ENCODE measurements at places on chromosomes 13 and 19.
A peak's percentile ranks its signal among the peaks of the same experiment; 100 is the strongest.

DNA sequence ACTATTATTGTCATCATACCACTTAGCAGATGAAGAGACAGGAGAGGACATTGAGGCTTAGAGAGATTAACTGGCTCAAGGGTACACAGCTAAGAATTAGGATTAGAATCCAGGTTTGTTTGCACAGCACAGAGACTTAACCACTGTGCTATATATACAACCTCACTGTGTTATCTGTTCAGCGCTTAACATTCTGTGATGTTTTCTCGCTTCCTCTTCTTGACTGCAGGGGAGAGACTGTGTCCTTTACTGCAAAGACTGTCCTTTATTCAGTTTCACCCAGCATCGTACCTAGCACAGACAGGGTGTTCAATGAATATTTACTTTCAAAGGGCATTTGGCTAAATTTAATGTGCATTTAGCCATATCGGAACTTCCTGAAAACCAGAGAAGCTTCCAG is 54.9 kb upstream of the PCDH8 start:
- DNase-seq = no peak

GRCh38 chr19:14198384-14199376 is 7.3 kb downstream of the ADGRL1 start:
- DNase-seq = no peak

- no peak for DNase-seq
Measured at GRCh38 chr13:39245688-39246087, 207.4 kb downstream of the NHLRC3 start.

DNA sequence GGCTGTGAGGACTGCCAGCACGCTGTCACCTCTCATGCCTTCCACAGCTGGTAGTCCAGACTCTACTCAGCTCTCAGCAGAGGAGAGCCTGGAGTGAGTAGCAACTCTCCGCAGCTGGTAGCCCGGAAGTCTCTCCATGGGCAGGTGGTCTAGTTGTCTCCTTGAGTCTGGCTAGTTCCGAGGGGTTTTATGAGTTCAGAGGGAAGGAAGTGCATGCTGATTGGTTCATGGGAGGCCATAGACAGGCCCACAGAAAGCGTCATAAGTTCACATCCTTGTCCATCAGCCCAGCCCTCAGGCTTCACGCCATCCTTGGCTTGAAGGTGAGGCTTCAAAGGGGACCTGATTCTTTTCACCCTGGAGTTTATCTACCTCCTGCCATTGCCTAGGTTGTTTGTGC is 2662.4 kb upstream of the PCDH20 start:
- DNase-seq = no peak

GRCh38 chr13:45064889-45065288 is 55.4 kb upstream of the GTF2F2 start:
- DNase-seq = no peak

DNA sequence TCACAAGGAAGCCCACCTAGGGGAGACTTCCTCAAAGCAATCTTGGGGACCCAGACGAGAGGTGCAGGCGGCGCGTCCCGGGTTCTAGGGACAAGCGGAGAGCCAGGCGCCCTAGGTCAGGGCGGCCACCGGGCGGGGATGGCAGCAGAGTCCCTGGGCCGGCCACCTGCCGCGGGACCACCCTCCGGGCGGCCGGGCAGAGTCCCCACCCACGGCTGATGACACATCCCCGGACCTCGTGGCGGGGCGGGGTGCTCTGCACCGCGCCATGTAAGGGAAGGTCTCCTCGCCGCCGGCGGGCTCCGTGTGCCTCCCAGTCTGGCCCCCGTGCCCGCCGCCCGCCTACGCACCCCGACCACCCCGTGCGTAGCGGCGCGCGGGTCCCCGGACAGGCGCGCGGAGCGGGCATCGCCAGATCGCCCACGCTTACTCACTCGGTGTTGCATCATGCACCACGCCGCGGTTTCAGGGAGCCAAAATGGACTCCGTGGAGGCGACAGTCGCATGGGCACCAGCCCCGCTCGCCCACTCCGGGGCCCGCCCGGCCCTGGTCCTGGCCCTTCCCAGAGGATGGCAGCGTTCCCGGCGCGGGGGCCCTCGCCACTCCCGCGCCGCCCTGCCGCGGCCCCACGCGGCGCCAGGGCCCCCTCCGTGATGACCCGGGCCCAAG is 643 bp downstream of the SLC7A1 start:
- DNase-seq = no peak

DNA sequence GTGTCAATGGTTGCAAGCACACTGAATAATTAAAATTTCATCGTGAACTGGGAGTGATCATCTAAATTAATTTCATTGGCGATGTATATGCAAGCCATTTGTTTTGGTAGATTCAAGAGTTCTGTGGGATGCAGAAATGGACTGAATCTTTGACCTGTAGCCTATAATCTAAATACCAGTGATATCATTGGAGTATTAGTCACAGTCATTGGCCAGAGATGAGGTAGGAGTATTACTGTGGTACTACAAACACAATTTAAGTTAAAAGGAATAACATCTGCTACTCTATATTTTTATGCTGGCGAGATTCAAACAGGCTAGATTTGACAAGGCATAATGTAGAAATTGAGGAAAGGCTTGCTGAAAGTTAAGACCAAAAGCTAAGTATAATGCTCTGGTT is 14.0 kb downstream of the FRY start:
- no peak for DNase-seq

DNA sequence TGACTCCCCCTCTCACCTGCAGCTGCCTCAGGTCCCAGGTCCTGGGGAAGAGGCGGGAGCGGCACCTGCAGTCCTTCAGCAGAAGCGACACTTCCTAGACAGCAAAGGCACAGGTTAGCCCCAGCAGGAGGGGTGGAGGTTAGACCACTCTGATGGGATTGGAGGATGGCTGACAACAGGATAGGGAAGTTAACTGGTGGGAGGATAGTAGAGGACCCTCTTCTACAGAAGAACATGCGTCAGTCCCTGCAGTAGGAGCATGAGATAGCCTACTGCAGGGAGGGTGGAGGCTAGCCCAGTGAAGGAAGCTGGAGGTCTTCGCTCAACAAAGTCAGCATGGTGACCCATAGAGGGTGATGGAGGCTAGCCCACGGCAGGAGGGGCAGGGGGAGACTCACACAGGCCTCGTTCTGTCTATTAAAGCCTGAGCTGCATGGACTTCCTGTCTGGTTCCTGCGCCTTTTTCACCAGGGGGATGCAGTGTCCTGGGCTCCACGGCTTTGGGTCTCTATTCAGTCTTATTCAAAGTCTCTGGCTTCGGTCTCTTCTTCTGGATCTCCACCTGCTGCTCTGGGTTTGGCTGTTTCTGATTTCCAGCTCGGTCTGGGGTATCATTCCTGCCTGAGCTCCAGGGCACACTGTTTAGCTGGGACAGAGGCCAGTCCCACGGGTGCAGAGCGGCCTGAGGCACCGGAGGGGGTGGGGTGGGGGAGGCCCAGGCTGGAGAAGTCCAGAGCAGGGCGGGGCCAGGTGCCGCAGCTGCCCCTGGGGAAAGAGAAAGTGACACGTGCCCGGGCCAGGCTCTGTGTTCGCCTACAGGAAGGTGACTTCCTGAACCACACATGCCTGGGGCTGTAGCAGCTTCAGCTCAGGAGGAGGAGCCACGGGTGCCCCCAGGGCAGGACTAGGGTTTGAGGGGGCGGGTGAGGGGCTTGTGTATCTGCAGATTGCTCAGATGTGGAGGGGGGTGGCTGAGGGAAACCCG is 7.3 kb downstream of the IFNL3 start:
- no peak for DNase-seq

- no peak for DNase-seq
Measured at GRCh38 chr13:111175935-111176334, 60.8 kb downstream of the ARHGEF7 start.

DNA sequence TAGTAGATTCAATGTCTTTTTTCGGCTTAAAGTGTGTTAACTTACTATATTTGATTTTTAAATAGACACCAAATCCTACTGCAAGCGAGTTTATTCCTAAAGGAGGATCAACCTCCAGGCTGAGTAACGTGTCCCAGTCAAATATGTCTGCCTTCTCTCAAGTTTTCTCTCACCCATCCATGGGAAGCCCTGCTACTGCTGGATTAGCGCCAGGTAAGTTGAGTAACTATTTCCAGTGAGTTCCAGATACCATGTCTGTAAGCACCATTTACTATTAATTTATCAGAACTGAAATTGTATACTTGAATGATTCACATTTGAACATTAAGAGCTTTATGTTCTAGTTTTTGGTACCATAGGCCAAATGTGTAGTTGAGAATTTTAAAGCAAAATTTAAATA is 81.8 kb downstream of the PAN3 start:
- DNase-seq = no peak

DNA sequence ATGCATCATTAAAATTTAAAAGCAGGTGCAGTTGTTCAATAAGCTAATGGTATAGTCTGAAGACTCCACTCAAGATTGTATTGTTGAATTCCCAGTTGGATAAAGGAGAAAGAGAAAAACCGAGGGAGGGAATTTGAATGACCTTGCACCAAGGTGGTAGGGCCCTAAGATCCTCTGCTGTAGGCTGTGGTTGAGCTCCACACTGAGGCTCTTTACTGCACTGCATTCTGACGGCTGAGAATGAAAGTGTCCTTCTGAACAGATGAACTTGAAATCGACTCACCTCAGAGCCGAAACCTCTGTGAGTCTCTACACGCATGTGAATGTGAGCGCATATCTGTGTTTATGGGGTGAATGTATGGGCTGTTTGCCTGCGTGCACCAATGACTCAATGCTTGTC is 388.9 kb upstream of the DACH1 start:
- no peak for DNase-seq

GRCh38 chr13:41546372-41547190 is 89.2 kb downstream of the RGCC start:
- DNase-seq = no peak

DNA sequence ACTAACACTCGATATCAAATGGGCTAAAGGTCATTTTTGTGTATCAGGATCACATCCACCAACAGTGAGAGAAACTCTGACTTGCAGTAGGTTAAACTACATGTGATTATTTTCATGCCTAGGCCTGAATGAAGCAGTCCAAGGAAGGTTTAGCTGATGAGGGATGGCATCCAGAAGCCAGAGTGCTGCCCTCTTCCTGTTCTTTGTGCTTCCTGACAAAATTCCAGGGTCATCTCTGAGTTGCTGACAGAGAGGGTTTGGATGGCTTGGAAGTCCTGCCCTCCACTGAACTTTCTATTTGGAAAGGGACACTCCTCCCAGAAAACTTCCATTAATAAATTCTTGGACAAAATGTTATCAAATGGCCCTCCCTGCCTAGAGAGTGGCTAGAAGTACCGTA is 728.3 kb upstream of the SLC10A2 start:
- no peak for DNase-seq

- no peak for DNase-seq
Measured at GRCh38 chr13:34767778-34768177, 174.3 kb upstream of the NBEA start.

- DNase-seq = no peak
Measured at GRCh38 chr13:45412274-45413049, 5.7 kb downstream of the SLC25A30 start.

- DNase-seq = peak; percentile 7
Measured at GRCh38 chr13:94280349-94280748, 199.1 kb downstream of the DCT start.

GRCh38 chr19:2324220-2324948 is 4.0 kb downstream of the LSM7 start:
- DNase-seq = no peak

- DNase-seq = no peak
Measured at GRCh38 chr19:10122045-10122444, 2.3 kb upstream of the EIF3G start.

DNA sequence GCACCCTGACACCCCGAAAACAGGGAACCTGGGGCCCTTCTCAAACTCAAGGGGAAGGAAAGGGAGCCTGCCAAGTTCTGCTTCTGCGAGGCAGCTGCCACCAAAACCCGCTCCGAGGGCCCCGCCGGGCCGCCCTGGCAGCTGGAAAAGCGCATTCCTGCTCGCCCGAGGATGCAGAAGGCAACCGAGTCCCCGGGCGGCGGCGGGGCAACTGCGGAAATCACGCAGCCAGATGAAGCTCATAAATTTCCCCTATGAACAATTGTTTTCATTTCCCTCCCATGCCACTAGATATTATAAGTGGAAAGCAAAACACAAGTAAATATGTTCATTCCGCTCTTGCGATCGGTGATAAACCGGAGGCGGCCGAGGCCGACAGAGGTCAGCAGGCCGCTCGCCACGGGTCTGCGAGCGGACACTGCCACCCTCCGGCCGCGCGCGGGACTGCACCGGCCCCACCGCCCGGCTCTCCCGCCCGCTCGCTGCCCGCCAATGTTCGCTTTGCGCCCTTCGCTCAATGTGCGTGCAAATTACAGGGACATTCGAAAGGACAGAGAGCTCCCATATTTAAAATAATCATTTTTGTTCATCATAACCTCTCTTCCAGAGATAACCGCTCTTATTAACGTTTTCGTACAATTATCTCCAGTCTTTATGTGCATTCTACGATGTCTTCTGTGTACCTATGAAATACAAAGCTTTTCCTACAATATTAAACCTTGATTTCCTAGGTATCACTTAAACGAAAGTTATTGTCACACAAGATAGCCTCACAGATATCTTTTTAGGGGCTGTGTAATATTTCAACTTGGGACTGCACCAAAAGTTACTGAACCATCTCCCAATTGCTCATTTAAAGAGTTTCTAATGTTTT is 120.8 kb upstream of the ZNF507 start:
- DNase-seq = no peak

GRCh38 chr19:37966211-37966661 is 59.2 kb downstream of the SIPA1L3 start:
- no peak for DNase-seq

DNA sequence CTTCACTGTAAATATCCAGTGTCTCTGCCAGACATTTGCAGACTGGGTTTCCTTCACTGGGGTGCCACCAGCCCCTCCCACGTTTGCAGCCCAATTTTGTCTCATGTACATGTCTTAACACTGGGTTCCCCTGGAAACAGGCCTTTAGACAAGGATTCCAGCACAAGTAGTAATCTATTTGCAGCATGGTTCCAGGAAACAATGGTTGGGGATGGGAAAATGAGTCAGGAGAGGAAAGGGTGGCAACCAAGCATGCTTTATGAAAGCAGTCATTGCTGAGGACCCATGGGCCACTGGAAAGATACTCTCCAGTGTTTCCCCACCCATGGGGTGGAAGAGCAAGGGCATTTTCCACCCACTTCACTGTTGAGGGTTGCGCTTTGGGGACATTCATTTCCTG is 53.6 kb upstream of the FARP1 start:
- no peak for DNase-seq

DNA sequence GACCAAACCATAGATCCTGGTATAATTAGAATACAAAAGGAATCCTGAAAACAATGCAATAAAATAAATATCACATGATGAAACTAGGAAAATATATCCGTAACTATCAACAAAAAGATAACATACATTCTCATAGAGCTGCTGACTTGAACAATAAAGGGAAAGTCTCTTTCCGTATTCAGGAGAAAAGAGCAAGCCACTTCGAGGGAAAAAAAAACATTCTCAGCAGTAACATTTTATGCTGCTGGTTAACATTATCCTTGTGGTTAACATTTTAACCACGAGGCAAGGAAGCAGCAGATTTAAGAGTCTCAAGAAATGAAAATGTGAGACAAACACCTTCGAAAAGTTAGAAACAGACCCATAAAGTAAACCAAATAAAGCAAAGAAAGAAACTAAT is 25.8 kb downstream of the NALCN start:
- DNase-seq = no peak

Data from smooth muscle cell of the brain vasculature (primary cell).